IPS-NIHi11 (cell line): ENCODE measurements at places on chromosomes 7 and 10.

- DNase-seq: no peak
Measured at GRCh38 chr7:7254908-7255307, 72.6 kb downstream of the C1GALT1 start.

GRCh38 chr10:59240582-59241183 lies 64.2 kb downstream of the PHYHIPL start:
- DNase-seq: peak; percentile 12

DNA sequence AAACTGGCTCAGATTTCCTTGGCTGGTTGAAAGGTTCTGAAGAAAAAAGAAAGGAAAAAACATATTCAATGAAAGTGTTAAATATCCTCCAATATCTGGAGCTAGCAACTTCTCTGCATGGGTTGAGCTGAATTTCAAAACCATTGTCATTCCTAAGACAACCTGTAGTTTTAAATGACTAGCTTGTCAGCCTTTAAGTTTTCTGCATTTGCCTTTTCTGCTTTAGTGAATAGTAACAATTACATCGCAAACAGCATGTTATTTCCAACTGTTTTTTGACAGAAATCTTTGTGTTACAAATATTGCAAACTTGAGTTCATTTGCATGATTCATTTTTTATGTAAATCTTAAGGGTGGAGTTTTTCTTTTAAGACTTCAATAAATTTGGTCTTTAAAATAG lies 852.3 kb upstream of the CELF2 start:
- peak; percentile 14 for DNase-seq

DNA sequence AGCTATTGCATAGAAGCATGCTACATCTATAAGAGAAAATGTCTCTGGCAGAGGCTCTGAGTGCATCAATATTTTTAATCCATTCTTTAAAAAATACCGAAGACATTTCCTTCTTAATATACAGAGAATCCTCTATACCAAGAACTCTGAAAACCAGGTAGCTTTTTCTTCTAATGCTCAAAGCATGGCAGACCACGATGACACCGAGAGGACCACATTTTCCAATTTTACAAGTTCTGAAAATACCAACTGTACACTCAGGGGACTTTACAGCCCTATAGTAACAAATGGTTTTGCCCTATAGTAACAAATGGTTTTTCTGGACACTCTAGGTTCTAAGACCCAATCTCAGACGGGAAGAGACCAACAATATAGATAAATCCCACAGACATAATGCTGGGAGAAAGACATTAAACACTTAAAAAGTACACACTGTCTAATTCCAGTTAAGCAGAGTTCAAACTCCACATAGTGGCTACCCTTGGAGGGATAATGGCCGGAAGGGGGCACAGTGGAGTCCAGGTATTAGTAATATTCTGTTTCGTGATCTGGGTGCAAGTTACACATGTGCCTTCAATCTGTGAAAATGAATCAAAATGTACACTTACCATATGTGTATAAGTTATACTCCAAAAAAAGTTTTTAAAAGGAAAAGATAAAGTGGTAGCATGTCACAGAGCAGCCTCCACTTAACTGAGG lies 26.2 kb downstream of the CCDC6 start:
- no peak for DNase-seq

GRCh38 chr10:50619882-50620281 lies 3.9 kb downstream of the SGMS1 start:
- no peak for DNase-seq

DNA sequence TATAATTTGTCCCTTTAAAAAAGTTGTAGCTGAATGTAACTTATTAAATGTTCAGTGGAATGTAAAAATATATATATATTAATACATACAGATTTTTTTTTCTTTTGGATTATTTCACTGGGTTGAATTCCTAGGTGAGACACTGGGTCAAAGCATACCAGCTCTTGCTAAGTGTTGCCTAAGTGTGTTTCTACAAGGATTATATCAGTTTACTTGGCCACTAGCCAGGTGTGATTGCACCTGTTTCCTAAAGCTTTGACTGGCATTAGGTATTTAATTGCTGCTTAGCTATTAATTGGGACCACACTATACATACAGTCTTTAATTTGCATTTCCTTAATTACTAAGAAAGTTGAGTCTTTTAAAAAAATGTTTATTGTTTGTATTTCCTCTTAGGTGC lies 5.5 kb upstream of the ELOVL3 start:
- no peak for DNase-seq

- DNase-seq: peak; percentile 54
Measured at GRCh38 chr10:108204528-108205305, 1040.2 kb upstream of the SORCS1 start.

GRCh38 chr10:114687459-114687858 lies 29.4 kb upstream of the ABLIM1 start:
- no peak for DNase-seq

DNA sequence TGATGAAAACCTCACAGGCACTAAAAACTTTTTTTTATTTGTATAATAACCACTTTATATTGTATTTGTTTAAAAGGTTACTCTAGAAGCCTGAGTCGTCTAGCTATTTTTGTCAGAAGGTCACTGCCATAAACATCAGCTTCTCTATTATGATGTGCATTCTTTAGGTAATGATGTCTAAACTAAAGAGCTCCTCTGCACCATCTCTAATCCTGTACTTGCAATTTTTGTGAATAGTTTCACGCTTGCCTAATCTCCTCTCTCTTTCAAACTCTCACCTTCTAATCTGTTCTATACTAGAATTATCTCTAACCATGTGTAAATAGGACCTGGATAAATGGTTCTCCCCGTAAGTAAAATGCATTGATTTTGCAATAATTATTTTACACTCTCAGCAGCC lies 10.5 kb upstream of the CHUK start:
- DNase-seq: no peak

- no peak for DNase-seq
Measured at GRCh38 chr10:96660297-96660696, 60.0 kb downstream of the PIK3AP1 start.

DNA sequence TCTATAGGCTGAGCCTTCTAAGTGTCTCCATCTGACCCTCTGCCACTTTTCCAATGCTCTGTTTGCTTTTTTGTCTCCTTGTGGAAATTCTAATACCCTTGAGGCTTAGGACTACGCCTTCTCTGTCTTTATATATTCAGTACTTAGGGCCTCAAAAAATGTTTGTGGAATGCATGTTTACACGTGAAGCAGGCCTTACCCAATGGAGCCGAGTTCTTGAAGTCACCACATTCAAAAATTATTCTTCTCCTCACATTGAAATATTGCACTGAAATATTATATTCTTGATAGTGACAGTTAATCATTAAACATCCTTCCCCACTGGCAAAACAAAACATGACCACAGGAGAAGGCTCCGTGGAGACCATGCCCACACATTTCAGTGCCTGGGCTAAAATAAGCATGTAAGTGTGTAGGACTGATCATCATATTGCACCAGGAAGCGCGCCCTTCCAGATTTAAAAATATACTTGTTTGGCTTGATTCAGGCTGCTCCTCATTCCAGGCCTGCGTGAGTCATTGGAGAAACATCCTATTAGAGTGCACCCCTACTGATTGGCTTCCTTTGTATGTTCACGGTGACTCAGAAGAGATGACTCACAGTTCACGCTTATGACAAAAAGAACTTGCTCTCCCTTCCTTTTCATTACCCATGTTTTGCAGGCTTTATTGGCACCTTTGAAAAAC lies 307.4 kb upstream of the AOAH start:
- DNase-seq: peak; percentile 84

DNA sequence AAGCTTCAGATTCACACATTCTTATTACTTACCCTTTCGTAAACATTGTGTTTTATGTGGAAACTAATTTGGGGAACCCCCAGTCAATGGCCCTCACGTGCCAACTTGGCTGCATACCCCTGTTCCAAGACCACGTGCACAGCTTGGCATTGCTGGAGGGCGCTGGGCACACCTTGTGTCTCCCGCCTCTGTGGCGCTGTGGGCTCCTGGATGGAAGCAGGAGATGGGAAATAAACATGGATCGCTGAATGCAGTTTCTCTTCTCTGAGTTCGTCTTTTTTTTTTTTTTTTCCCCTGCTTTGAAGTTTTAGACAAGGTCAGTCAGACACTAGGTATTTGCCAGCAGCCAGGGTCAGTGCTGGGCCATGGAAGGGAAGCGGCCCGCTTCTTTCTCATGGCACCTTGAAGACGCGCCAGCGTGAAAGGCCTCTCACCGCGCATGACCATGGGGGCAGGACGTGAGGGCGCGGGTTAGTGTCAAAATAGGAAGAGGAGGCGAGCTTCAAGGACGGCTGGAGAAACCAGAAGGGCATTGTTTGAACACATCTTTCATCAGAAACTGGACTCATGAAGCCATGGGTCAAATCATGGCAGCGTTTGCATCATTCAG lies 27.3 kb downstream of the BNIP3 start:
- no peak for DNase-seq

- DNase-seq: no peak
Measured at GRCh38 chr7:148828965-148829364, 55.1 kb downstream of the EZH2 start.

- no peak for DNase-seq
Measured at GRCh38 chr10:115861864-115862263, 411.1 kb downstream of the GFRA1 start.

GRCh38 chr7:64951250-64951848 lies 39.5 kb downstream of the ZNF117 start:
- peak; percentile 34 for DNase-seq

DNA sequence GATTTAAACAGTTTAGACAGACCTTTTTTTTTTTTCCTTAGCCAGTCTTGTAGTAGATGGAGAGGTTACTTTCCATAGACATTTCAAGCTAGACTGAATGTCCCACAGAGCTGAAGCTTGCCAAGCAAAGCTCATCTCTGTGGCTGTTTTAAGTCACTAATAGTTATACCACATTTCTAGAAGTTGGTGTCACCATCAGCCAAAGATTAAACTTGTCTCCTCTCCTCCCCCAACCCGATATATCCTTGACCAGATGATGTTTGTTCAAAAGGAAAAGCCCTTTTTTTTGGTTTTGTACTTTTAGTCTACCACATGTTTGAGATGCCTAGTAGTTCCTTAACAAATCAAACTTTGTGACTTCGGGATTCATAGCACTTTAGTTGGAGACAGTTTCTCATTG lies 66.1 kb downstream of the ADD3 start:
- no peak for DNase-seq

GRCh38 chr7:111750228-111750627 lies 187.9 kb upstream of the IMMP2L start:
- no peak for DNase-seq

DNA sequence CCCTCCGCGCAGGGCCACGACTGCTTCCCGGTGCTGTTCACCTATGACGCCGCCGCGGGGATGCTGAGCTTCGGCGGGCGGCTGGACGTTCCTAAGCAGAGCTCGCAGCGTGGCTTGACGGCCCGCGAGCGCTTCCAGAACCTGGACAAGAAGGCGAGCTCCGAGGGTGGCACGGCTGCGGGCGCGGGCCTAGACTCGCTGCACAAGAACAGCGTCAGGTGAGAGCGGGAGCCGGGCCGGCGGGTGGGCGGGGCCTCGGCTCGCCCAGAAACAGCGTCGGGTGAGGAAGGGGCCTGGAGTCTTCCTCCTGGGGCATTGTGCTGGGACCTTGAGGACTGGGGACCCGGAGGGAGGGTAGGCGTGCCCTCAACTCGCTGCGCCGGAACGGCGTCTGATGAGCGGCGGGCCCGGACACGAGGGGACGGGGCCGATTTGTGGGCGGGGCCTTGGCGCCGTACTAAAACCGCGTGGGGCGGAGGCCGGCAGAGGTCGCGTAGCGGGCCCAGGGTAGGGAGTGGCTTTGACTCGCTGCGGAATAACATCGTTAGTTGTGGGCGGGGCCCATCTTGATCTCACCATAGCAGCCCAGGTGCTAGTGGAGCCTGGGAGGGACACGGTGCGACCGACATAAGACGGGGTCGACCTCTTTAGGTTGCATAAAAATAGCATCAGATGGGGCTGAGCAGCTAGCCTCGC lies 15.6 kb downstream of the PDAP1 start:
- DNase-seq: peak; percentile 87

DNA sequence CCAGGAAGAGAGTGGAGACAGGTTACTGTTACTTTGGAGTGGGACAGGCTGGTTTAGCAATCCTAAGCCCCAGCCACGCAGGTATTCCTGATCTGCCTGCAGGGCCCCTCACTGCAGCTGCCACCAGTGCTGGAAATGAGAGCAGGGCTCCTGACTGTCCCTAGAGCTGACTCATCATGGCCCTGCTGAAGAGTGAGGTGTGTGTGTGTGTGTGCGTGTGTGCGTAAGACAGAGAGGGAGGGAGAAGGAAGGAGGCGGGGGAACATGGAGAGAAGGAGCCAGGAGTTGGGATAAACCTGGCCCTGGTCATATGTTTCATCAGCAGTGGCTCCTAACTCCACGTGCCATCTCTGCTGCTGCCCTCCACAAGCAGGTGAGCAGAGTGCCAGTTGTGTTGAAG lies 3.6 kb downstream of the FOXI2 start:
- no peak for DNase-seq

DNA sequence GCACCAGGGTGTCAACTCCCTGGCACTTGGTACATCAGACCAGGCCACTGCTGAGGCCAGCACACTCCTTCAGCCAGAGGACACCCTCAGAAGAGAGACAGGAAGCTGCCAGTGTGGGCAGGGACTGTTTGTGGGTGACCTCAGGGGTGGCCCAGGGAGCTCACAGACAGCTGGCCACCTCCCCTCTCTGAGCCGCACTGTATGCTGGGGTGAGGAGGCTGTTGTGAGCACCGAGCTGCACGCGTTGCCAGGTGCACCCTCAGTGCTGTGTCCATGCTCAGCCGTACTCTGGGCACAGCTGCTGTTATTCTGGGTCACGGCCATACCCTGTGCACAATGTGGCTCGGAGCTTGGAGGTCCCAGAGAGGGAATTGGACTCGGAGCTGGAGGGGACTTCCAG lies 61.5 kb upstream of the NANOS1 start:
- no peak for DNase-seq

- DNase-seq: no peak
Measured at GRCh38 chr10:114577133-114577532, 80.9 kb downstream of the ABLIM1 start.

DNA sequence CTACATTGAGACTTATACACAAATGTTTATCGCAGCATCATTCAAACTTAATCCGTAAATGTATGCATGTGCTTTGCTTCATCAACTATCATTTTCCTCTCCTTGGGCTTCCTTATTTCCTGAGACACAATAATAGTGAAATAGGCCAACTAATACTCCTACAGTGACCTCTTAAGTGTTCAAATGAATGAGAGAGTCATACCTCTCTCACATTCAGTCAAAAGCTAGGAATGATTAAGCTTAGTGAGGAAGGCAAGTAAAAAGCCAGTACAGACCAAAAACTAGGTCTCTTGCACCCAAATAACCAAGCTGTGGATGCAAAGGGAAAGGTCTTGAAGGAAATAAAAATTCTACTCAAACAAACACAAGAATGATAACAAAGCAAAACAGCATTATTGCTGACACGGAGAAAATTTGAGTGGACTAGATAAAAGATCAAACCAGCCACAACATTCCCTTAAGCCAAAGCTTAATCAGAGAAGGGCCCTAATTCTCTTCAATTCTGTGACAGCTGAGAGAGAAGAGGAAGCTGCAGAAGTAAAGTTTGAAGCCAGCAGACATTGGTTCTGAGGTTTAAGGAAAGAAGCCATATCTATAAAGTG lies 72.3 kb downstream of the GLCCI1 start:
- no peak for DNase-seq

- DNase-seq: no peak
Measured at GRCh38 chr7:155917836-155918430, 105.7 kb upstream of the SHH start.
